Cerebellum (tissue), 4 donors: ENCODE measurements at places on chromosomes 3 and 15. TPM values are rescaled to one million over a fixed set of nuclear protein-coding genes. Genes with fewer than 3 reads are reported as not detected.

Gene GXYLT2
- 7.4 TPM for total RNA-seq

Gene RNF111
- total RNA-seq: 39.8 TPM

Gene SPINK8
- not detected for total RNA-seq

Gene EFCAB12
- 1.3 TPM for total RNA-seq

Gene NOX5
- total RNA-seq: 0.09 TPM

Gene GOLGA6A
- 0.36 TPM for total RNA-seq

Gene PLA2G4D
- 0.09 TPM for total RNA-seq

DNA sequence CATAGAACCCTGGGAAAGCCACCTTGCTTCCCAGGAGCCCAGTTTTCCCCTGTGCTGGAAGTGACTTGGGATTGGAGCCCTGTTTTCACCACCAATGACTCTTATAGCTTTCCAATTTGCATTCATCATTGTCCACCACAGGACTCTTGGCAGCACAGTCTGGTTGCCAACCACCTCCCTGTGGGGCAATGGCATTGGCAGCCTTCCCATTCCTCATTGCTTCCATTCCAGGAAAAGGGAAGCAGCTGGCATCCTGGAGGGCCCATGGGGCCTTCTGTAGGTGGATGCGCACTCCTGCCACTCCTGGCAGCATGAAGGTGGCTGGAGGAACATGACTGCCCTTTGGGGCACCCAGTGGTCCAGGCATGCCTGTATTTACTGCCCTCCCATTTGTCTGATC lies 57.7 kb downstream of the FEM1B start:
- peak; percentile 71 for DNase-seq

DNA sequence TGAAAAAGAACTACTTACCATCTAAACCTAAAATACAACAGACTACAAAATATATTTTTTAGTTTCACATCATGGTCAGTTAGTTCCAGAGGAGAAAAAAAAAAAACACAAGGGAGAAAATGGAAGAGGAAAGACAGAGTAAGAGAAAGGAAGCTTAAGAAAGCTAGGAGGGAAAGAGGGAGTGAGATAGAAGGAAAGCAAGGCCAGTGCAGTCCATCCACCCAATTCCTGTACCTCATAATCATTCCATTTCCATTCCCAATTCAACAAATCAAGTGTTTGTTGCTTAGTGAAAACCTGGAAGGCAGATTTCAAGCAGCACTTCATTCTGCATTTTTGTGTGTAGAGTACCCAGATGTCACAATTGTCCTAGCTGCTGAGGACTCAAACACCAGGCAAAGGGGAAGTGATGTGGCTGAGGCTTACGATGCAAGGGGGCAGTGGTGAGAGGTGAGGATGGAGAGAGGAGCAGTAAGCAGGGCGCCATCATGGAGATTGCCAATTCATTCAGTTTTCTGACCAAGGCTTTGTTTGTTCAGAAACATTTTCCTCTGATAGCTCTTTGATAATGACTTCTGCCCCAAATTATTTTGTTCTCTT lies 83.6 kb upstream of the GSK3B start:
- no peak for DNase-seq

DNA sequence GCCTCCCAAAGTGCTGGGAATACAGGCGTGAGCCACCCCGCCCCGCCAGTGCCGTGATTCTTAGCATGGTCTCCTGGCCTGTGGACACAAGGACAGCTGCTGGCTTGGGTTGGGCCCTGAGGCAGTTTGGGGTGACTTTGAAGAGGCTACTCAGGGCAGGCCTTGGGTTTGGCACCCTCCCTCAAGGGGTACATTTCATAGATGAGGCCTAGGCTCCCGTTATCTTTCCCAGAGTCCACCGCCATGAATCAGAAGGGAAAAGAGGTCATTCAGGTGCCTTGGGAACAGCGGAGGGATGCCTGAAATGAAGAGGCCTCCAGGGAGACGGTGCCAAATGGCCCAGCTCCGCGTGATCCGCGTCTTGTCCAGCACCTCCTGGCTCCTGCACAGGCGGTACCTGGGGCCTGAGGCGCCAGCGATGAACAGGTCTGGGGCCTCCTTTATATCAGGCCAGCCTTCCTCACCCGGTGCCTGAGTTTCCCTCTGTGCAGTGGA lies 9.3 kb downstream of the GNAI2 start:
- DNase-seq: no peak

DNA sequence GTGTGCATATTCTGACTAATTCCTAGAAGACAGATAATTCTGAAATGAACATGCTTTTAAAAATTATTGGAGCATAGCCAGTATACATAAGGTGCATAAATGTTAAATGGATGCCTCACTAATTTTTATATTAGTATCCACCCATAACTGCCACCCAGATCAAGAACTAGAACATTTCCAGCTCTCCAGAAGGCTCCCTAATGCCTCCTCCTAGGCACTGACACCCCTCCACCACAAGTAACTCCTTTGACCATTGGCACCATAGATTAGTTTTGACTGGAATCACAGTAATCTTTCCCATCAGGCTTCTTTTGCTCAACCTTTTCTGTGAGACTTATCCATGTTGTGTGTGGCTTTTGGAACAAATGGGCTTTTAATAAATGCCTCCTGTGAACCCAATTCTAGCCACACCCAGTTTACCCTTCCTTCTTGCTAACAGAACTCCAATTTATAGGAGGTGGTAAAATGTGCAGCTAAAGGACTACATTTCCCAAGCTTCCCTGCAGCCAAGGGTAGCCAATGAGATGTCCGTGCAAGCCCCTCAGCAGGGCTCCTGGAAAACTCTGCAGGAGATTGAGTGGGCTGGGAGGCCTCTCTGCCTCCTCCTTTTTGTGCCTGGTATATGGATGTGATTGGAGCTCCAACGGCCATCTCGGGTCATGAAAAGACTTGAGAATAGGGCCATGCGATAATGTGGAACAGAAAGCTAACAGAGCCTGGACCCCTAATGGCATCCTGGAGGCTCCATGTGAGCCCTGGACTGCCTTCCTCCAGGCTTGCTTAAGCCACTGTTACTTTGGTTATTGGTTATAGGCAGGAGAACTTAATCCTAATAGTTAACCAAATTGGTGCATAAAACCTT lies 322.6 kb upstream of the TLE3 start:
- DNase-seq: no peak

DNA sequence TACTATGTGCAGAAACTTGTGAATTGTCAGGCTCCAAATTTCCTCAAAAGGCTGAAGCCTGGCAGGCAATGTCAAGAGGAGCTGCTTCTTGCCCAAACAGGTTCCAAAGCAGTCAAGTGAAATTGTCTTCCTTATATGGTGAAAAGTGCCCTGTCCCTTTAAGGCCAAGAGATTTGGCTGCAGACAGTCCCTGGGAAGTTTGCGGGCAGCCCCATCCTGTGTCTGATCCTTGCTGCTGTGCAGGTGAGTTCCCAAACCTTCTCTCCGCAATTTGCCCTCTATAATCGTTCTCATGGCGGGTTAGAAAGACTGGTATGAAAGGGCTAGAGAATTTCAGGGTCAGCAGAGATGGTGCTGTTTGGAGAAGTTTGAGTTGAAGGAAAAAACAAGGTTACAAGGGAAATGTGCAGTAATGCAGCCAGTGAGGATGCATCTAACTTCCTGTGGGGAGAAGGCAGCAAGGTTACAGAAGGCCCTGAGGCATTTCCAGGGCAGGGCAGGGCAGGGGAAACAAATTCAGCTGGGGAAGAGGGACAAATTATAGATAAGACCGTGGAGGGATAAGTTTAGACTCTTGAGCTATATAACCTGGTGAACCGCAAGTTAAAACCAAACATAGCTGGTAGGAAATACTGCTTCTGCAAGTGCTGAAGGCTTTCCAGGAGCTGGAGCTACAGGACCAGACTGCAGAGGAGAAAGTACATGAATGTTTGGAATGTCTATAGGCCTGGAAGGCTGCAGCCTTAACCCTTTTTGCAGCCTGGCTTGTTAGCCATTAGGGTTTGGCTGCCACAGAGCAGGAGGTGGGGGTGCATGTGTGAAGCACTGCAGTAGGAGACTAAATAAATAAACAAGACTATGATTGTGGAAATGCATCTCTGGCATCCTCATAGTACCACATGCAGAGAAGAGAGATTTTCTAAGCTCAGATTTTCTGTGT lies 256.2 kb upstream of the IL12A start:
- DNase-seq: no peak

GRCh38 chr3:308597-309321 lies 112.2 kb downstream of the CHL1 start:
- peak; percentile 14 for DNase-seq

GRCh38 chr15:69668963-69669362 lies 216.3 kb downstream of the RPLP1 start:
- DNase-seq: no peak

- no peak for DNase-seq
Measured at GRCh38 chr3:69856965-69857705, 117.9 kb downstream of the MITF start.

- DNase-seq: no peak
Measured at GRCh38 chr3:109387201-109387600, 49.9 kb upstream of the DPPA4 start.

DNA sequence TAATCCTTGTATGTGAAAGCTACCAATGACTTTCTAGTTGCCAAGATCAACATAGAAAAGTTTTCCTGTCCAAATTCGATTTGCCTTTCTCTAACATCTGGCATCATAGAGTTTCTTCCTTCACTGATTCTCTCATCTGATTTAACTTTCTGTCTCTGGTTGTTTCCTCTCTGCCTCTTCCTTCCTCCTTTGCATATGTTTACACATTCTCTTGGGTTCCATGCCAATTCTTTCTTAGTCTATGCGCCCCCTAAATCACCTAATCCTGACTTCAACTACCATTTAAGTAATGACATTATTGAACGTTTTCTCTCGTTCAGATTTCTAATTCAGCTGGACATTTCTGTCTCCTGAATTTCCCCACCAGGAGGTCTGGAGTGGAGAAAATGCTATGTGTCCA lies 561.9 kb upstream of the TGFBR2 start:
- DNase-seq: no peak
